H7 (cell line): ENCODE measurements at places on chromosomes 11 and 22. TPM values are rescaled to one million over a fixed set of nuclear protein-coding genes. Genes with fewer than 3 reads are reported as not detected.

The OR5M11 gene
- total RNA-seq: not detected in 2 replicates

The CD248 gene
- total RNA-seq: 0.83 and 1.4 TPM in 2 replicates

GRCh38 chr11:120710354-120711131, 199.0 kb downstream of the GRIK4 start:
- peak; percentile 76 for DNase-seq

DNA sequence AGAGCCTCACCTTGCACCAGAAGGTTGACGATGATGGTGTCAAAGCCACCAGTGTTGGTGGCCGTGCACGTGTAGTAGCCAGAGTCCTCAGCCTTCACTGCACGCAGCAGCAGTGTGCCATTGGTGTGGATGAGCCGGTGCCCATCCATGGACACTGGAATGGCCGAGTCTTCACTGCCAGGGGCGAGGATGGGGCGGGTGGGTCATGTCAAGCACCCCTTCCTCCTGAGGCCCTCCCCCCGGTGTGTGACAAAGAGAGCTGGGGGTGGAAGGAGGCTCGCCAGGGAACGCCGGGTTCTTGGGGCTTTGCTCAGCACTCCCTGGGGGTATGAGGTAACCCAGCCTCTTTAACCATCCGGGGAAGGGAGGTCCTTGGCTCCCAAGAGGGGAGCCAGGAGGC, 111.6 kb downstream of the CEP164 start:
- DNase-seq: no peak

- DNase-seq: no peak
Observed at GRCh38 chr11:123051634-123052033, 10.3 kb downstream of the HSPA8 start.

- DNase-seq: peak; percentile 49
Observed at GRCh38 chr11:66689661-66690590, 12.2 kb upstream of the RBM4B start.

DNA sequence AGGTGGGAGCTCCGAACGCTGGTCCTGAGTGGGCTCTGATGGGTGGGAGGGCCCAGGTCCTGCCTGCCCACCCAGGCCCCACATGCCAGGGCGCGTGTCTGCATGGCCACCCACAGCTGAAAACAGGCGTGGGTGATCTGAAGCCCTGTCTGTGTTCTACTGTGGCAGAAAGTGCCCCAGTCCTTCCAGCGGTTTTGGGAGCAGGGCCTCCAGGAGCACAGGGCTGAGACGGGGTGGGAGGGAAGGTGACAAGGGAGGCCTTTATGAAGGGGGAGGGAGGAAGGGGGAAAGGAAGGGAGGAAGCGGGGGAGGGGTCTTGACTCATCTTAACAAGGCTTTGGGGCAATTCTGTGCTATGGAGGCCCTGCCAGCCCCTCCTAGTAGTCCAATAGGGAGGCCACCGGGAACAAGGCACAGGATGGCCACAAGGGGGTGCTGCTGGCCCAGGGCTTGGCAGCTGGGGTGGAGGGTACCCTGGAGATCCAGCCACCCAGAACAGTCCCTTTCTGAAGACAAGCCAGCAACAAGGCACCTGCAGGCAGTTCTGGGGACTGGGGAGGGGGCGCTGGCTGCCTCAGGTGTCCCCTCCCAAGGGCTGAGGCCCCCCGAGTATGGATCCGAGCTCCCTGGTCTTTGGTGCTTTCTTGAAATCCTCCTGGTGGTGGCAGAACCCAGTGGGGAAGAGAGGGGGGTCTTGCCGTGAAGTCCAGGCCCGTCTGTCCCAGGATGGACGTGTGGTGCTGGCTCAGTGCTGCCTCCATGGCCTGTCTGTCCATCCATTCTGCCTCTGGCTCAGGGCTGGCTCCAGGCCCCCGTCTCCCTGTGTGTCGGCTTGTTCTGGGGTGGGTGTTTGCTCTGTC, 6.3 kb upstream of the FADS3 start:
- DNase-seq: peak; percentile 98

The ABCC8 gene
- total RNA-seq: 0.15 and 0.55 TPM in 2 replicates

GRCh38 chr11:32852207-32852606, 22.5 kb downstream of the PRRG4 start:
- DNase-seq: no peak

DNA sequence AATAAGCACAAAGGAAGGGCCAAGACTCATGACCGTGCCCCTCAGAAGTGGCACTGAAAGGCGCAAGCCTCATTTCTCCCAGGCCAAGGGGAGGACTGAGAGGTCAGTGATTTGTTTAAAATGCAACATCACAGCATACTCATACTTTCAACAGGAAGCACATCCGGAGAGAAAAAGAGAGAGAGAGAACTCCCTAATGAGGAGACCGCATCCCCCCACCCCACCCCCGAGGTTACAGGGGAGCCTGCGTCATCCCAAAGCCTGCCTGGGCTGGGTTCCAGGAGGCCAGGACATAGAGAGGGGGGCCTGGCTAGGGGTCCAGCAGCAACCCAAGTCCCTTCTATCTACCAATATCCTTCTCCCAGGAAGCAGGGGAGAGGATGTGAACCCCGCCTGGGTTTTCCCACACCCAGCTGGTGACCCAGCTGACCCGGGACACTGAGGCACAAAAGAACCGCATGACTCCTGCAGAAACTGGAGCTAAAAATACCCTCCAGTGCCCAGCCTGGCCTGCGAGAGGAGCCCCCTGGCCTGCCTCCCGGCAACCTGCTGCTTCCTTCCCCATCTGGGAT, 3.8 kb downstream of the CSNK1E start:
- no peak for DNase-seq
